CD4-positive, alpha-beta T cell treated with Interleukin-17A for 4 hours (primary cell): ENCODE measurements at places on chromosomes 7 and 10.
A peak's percentile ranks its signal among the peaks of the same experiment; 100 is the strongest.

DNA sequence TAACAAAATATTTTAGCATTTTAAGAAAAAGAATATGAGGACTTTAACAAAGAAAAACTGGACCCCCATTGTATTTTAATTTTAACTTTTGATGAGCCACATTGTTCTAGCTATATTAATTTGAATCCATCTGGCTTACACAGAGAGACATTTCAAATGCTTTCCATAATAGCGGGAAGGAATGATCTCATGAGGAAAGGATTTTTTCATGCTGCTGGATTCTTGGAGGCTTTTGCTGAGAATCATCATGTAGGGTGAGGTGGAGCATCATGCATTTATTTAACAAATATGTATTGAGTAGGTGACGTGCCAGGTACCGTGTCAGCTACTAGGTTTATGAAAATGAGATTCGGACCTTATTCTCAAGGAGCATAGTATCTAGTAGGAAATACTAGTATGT, 1006.3 kb downstream of the SORCS1 start:
- DNase-seq: no peak

DNA sequence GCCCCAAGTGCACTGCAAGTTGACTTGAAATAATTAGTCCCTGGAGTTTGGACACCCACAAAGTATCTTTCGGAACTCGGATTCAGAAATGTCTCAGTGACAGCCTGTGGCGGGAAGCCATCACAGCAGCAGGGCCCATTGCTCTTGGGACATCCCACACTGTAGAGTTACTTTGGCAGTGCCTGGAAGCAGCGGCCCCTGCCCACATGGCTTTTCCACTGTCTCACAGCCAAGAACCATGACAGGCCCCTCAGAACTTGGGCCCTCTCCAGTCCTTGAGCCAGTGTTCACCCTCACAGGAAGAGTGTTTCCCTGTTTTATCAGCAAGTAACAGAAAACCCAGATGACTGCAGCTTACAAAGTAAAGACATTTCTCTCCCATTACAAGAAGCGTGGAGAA, 477.0 kb upstream of the GALNT17 start:
- no peak for DNase-seq

- DNase-seq: no peak
Observed at GRCh38 chr10:8158193-8159071, 103.9 kb downstream of the GATA3 start.

DNA sequence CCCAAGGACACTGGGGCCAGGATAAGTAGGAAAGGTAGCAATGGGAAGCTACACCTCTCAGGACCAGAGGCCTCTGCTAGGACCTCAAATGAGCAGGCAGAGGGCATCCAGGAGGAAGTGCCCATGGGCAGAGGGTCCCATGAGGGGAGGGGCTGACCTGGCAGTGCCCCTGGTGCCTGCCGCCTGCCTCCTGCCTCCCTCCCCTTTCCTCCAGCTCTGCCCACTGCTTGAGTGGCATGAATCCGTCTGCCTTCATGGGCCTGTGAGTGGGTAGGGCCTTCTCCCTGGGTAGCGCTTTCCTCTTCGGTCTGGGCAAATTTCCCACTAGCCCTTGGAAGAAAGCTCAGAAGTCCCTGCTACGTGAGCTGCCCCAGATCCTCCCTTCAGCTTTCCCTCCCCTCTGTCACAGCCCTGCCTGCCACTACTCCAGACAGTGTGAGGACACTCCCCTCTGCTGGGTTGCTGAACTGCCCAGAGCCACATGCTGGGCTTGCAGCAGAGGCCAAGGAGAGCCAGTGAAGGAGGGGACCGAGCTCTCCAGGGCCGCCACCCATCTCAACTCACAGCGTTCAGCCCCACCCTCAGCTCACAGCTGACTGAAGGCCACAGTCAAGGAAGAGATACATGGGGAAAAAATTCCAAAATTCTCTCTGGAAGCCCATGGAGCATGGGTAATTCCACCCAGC, 141.4 kb downstream of the ARHGAP22 start:
- no peak for DNase-seq

DNA sequence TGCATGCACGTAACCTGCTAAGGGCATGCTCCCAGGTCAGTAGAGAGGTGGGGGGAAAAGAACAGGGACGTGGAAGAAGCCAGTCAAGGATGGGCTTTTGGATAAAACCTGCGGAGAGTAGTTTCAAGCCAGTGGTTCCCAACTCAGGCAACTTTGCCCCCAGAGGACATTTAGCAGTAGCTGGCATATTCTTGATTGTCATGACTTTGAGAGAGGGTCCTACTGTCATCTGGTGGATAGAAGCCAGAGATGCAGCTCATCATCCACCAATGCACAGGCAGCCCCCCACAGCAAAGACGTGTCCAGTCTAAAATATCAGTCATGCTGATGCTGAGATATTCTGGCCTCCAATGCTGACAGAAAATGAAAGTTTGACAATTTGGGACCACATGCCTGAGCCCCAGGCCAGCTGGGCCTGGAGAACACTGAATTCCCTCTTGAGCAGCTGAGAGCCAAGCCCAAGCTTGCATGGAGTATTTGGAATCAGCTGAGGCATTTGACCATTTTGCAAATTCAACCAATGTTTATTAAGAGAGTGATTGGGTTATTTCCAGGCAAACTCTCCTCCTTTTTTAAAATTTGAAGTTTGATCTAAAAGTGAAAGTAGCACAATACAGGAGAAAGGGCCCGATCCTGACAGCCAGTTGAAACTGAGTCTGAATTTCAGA, 110.0 kb upstream of the C7orf33 start:
- no peak for DNase-seq

GRCh38 chr10:47406870-47407691, 23.0 kb upstream of the ZNF488 start:
- DNase-seq: no peak

DNA sequence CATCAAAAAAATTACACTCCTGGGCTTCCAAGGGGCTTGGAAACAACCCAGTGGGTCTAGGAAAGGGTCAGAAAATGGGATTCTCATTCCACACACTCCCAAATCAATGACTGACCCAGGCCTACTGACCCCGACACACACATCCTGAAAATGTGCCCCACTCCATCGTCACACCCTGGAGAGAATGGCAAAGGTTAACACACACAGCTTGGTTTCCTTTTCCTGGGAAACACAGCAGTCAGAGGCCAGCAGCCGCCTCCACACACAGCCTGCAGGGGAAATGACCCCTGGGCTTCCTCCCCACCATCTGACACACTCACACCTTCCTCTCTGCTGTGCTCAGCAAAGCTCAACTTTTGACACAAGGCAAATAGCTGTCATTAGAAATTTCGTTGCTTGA, 42.9 kb downstream of the SH3PXD2A start:
- no peak for DNase-seq

- peak; percentile 43 for DNase-seq
Observed at GRCh38 chr10:91162050-91162494, 58.4 kb upstream of the PCGF5 start.

GRCh38 chr7:37061849-37062559, 337.7 kb upstream of the AOAH start:
- DNase-seq: no peak

DNA sequence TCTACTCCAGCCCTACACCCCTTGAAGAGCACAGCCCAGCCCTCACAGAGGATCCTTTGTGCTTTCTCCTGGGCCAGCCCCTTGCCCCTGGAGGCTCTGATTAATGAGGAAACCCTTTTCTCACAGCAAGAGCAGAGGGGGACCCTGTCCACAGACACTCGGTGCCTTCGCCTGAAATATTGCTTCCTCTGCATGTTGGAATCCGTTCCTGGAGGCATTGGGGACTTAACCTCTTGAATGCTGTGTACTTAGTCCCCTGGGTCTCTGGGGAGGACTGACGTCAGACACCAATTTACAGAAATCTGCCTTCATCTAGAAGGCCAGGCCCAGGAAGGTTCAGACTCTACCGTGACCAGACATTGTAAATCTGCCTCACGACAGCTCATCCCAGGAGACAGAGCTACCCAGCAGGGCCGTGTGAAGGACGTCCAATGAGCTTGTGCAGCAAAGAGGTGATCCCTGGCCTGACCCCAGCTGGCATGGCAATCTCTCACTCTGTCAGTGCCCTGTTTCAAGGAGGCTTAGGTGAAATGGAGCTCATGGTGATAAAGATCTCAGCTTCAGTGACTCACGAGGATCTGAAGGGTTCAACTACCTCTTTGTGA, 8.1 kb upstream of the TMEM72 start:
- no peak for DNase-seq

GRCh38 chr10:68284062-68285001, 47.5 kb upstream of the HNRNPH3 start:
- DNase-seq: no peak

DNA sequence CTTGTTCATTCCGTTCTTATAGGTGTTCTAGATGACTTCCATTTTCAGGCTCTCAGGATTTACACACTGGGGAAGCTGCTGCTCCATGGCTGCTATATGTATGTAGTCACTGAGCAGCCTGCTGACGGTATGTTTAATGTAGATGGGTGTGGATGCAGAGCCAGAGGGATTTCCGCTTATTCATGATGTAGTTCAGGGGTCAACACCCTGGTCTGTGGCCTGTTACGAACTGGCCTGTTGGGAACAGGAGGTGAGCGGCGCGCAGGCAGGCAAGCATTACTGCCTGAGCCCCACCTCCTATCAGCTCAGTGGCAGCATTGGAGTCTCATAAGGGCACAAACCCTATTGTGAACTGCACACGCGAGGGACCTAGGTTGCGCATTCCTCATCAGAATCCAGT, 33.9 kb downstream of the DNAJB6 start:
- no peak for DNase-seq

- no peak for DNase-seq
Observed at GRCh38 chr7:23377134-23377533, 78.0 kb downstream of the MALSU1 start.

DNA sequence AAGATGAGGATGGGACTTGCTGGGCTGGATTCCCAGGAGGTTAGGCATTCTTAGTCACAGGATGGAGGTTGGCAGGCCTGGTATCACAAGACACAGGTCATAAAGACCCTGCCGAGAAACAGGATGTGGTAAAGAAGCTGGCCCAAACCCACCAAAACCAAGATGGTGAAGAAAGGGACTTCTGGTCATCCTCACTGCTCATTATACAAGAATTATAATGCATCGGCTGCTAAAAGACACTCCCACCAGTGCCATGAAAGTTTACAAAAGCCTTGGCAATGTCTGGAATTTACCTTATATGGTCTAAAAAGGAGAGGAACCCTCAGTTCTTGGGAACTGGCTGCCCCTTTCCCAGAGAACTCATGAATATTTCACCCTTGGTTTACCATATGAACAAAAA, 345.5 kb upstream of the POM121L12 start:
- no peak for DNase-seq

DNA sequence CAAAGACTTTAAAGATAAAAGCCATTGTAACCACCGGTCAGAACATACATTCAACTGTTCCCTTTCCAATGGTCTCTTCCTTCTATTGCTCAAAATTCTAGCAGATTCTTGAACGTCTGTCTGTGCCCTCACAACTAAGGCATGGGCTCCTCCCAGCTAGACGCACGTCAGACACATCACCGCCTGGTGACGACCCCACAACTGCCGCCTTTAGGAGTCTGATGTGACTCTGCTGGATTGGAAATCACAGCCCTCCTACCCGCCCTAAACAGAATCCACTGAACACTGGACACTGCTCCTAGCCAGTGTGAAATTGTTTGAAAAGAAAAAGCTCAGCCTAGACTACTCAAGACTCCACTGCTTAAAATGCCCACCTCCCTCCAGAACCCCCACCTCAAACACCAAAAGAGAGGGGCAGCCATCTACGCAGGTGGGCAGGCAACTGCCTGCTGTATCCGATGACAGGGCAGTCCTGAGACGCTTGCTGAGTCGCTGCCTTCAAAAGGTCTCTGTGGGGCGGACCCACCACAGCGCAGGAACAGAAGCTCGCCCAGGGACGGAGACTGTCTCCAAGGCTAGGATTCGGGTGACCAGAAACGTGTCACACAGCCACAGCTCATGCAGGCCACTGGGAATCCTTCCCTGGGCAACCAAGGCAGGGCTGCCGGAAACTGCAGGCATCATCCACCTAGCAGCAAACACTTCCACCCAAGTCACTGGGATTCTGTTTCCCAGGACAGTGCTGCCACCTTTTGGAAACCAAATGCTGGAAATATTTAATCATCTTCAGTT, 34.7 kb downstream of the GSDME start:
- no peak for DNase-seq

GRCh38 chr7:131721660-131722059, 165.2 kb upstream of the PODXL start:
- no peak for DNase-seq

GRCh38 chr10:50577681-50578350, 45.9 kb downstream of the SGMS1 start:
- DNase-seq: no peak

- no peak for DNase-seq
Observed at GRCh38 chr10:69060127-69060798, 27.6 kb upstream of the SRGN start.

DNA sequence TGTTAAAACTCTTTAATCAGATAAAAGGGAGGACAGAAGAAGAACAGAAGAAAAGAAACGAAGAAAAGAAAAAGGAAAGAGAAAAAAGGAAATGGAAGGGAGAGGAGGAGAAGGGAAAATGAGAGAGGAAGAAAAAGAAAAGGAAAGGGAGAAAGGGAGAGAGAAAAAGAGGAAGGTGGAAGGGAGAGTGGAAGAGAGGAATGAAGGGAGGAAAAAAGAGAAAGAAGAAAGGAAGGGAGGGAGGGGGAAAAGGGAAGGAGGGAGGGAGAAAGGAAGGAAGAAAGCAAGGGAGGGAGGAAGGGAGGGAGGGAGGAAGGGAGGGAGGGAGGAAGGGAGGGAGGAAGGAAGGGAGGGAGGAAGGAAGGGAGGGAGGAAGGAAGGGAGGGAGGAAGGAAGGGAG, 305.7 kb downstream of the CALN1 start:
- no peak for DNase-seq

GRCh38 chr10:69938541-69938991, 114.1 kb upstream of the MACROH2A2 start:
- no peak for DNase-seq

- no peak for DNase-seq
Observed at GRCh38 chr7:106462365-106462859, 177.6 kb upstream of the NAMPT start.

DNA sequence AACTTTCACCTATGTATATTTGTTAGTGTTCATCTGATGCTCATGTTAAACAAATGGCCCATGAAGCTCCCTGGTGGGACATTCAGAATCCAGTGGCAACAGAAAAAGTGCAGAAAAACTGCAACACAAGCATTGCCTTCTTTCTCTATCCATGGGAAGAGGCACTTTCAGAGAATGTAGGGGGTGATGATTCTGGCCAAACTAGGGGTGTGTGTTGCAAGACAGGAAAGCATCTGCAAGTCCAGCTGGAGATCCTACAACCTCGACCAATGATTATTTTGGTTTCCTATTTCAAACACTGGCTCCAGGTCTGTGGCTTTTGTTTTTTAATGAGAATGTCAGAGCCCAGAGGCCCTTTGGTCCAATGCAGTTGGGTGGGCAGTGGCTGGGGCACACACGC, 198.7 kb downstream of the CXCL12 start:
- DNase-seq: no peak

GRCh38 chr7:111026343-111026742, 64.6 kb upstream of the LRRN3 start:
- DNase-seq: no peak

DNA sequence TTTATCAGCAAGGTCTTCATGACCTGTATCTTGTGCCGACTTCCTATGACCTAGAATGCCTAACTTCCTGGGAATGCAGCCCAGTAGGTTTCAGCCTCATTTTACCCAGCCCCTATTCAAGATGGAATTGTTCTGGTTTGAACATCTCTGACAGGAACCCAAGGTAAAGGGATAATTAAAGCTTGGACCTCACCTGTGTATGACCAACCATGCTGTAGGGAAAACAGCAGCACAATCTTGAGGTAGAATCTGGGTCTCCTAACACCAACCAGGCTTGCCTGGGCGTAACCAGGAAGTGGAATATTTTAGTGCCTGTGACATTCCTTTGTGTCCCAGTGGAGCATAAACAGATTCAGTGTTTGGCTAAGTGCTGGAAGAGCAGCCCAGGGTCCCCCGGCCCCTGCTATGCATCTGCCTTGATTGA, 94.1 kb downstream of the PFKFB3 start:
- no peak for DNase-seq
